Fibroblast of lung (primary cell): ENCODE measurements at places on chromosomes 3 and 15. TPM values are rescaled to one million over a fixed set of nuclear protein-coding genes. Genes with fewer than 3 reads are reported as not detected.
A peak's percentile ranks its signal among the peaks of the same experiment; 100 is the strongest.

GRCh38 chr3:56857178-56857577 lies 55.4 kb upstream of the ARHGEF3 start:
- no peak for DNase-seq

- no peak for DNase-seq
Observed at GRCh38 chr3:138078096-138078495, 37.3 kb downstream of the DZIP1L start.

GRCh38 chr3:87732294-87732693 lies 326.5 kb downstream of the CGGBP1 start:
- no peak for DNase-seq

The MASP1 gene
- 73.9 and 145 TPM in 2 replicates for polyA plus RNA-seq

DNA sequence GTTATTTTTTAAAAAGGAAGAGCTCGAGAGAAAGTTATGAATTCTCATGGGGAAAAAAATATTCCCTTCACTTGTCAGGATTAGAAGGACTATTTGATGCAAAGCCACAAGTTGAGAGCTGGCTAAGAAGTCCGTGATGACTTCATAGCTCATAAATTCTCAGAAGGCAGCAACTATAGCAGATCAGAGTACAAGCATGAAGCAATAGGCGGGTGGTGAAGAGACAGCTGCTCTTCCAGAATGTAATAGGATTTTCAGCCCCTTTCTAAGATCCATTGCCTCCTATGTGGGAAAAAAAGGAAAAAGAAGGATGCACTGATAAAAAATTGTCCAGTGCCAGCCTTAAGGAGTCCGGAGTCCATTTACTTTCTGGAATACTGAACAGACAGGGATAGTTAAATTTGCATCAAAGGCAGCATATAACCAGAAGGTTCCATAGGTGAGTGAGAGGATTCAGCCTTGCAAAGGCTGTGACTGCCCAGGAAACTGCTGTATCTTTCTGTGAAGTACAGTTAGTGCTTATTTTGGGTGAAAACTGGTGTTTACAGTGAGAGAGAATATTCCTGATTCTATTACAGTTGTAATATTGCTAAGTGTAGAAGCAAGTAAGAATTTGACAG lies 929.5 kb upstream of the ALCAM start:
- DNase-seq = peak; percentile 89

The ROPN1 gene
- not detected in 2 replicates for polyA plus RNA-seq

DNA sequence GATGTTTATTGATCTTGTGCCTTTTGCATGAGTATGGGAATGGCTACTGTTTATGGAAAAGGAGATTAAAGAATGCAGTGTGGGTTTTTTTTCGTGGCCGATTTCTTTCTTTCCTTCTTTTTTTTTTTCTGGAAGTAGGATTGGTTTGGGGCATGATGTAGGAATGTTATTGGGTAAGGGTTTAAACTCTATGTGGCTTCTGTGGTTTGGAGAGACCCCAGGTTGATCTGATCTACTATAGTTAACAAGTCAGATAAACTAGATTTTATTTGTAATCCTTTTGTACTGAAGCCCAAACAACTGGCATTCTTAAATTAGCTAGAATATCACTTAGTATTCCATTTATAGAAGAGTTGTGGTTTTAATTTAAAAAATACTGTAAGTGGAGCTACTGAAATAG lies 304.8 kb downstream of the LPP start:
- DNase-seq = peak; percentile 17

The ALS2CL gene
- polyA plus RNA-seq = 0.46 and 4.4 TPM in 2 replicates

The CFAP161 gene
- not detected in 2 replicates for polyA plus RNA-seq

DNA sequence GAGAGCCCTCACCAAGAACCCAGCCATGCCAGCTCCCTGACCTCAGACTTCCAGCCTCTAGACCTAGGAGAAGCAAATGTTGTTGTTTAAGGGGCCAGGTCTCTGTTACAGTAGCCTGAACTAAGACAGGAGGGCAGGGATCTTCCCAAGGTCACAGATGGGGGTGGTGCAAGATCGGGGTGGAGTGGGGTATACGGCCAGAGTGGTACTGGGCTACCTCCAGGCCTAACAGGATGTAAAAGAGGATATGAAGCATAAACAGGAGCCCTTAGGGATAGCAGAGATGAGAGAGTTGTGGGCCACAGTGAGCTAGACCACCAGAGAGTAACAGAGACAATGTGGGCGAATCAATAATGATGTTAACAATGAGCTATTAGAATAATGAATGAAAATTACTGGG lies 82.9 kb downstream of the TOP2B start:
- DNase-seq = no peak

DNA sequence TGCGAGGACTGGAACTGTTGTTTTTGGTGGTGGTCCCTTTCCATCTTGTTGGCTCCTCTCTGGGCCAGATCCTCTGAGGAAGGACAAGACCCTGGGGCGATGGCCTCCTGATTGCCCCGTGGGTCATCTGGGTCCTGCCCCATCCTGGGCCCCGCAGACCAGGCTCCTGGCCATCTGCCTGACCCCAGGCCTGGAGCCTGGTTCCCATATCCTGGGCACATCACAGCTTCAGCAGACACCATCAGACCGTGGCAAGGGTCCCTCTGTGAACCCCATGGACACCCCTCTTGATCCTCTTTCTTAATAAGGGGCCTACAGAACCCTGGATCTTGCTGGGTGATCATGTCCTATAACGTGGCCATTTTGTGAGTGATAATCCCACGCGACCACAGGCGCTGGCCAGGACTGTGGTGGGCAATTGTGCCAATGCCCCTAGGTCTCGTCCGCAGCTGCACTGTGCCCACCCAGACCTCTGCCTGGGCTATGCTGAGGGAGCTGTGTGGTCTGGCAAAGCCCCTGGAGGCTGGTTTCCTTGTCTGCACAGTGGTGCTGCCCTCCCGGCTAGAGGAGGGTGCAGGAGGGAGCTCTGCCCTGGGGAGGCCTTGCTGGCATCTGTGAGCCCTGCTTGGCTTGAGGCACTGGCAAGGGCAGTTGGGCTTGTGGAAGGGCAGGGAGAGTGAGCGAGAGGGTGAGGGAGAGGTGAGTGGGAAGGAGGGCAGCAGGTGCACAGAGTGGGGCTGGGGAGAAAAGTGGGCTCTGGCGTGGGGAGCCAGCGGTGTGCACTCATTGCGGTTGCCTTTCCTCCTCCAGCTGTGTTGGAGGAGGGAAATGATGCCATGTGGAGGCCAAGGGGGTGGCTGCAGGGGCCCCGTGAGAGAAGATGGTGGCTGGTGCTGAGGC lies 53.1 kb upstream of the PRR23E start:
- no peak for DNase-seq

DNA sequence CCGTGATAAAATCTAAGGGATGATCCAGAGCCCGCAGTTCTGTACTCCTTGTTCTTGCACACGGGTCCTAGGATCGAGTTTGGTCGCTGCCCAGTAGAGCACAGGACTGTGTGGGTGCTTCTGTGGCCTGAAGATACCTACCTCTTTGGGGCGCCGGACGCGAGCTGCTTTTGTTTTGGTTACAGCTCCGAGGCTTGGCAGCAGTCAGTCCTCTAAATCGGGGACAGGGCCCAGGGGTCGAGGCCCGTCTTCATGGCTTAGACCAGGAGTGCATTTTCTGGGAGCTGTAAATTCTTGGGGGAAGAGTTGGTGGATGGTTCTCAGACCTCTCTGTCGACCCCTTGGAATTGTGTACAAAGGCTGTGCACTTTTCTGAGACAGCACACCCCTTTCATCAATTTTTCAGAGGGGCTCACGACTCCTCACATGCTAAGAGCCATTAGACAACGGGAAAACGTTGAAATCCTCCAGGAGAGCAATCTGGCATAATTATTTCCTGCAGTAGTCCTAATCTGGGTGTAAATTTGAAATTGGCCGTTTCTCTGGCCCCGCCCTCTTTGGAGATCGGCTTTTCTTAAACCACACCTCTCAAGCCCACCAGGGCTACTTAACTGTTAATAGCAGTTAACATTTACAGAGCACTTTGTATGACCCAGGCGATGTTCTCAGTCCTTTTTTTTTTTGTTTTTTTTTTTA lies 928 bp downstream of the CEP97 start:
- DNase-seq = peak; percentile 36

- peak; percentile 59 for DNase-seq
Observed at GRCh38 chr3:59185591-59186369, 136.0 kb upstream of the CFAP20DC start.

GRCh38 chr3:171129827-171130226 lies 103.3 kb upstream of the SLC2A2 start:
- DNase-seq = peak; percentile 35

DNA sequence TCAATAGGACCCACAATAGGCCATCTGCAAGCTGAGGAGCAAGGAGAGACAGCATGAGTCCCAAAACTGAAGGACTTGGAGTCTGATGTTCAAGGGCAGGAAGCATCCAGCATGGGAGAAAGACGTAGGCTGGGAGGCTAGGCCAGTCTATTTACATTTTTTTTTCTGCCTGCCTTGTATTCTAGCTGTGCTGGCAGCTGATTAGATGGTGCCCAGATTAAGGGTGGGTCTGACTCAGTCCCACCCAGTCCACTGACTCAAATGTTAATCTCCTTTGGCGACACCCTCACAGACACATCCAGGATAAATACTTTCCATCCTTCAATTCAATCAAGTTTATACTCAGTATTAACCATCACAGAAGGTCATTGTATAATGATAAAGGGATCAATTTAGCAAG lies 15.9 kb upstream of the PIAS1 start:
- DNase-seq = no peak

The ESYT3 gene
- 0.11 TPM in 1 of 2 replicates, not detected in the other for polyA plus RNA-seq

DNA sequence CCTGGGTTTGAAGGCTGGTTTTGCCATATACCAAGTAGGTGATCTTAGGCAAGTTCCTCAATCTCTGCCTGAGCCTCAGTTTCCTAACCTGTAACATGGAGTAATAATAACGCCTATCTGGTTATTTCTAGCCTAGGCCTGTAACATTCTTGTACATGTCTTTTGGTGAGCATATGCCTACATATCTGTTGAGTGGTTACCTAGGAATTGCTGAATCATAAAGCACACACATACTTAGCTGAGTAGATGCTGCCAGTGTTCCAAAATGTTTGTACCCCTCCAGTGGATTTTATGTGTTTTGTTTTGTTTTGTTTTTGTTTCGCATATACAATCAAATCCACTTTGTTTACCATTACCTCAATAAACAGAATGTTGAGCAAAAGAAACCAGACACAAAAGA lies 17.4 kb upstream of the MFGE8 start:
- DNase-seq = no peak

GRCh38 chr3:40620151-40620550 lies 95.4 kb downstream of the ZNF621 start:
- DNase-seq = no peak

DNA sequence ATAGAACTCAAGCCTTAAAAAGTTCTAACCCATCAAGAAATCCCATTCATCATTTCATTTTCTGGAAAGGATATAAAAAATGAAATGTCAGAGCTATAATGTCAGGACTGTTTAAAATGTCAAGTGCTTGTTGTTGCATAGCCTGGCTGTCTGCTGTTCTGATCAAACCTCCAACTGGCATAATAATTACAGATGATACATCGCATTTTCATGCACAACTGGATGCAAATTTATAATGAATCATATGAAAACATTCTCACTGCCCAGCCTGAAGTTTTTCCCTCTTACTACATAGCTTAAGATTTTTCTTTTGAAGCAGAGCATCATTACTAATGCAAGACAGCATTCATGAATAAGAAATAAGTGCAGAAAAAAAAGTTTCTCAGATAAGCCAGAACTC lies 46.5 kb downstream of the GUCA1C start:
- DNase-seq = no peak

GRCh38 chr15:60695713-60696522 lies 217.0 kb upstream of the ICE2 start:
- no peak for DNase-seq

The SLC12A1 gene
- polyA plus RNA-seq = not detected in 2 replicates

GRCh38 chr3:194384569-194385001 lies 14.5 kb downstream of the GP5 start:
- no peak for DNase-seq

DNA sequence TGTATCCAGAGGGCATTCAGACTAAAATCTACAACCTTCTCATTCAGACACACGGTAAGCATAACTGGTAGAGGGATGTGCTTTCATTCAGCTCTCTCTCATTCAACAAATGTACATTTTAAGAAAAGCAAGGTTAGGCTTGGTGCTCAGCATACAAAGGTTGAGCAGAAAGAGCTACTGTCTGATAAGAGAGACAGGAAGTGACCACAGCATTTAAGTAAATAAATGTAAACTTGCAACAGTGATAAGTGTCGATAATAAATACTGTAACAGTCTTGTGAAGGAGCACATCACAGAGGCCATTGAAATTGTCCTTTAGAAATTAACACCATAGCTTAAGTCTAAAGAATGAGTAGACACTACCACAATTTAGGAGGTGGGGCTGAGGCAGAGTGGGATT lies 3.4 kb downstream of the CD96 start:
- DNase-seq = no peak

DNA sequence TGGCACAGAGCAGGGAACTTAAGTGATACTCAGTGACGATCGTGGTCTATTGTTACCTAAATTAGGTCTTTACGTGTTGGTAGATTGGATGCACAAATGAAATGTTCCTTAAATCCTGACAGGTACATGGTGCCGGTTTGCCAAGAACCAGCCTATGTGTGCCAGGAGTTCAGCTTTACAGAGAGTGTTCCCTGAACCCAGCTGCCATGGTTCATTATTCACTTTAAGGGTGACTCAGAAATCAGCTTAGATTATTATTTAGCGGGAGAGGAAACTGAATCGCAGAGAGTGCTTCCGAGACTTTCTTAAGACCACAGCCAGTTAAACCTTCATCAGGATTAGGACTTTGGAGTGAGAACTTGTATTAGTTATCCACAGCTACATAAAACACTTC lies 21.5 kb downstream of the FAM43A start:
- DNase-seq = peak; percentile 32

GRCh38 chr3:57393977-57394376 lies 101.5 kb upstream of the ASB14 start:
- no peak for DNase-seq

The MINAR1 gene
- polyA plus RNA-seq = 0.24 and 0.58 TPM in 2 replicates
